ENCODE measurements at places on chromosomes 5 and 9.

- no peak for DNase-seq
These were observed 13.9 kb downstream of the CDH10 start for GRCh38 chr5:24630918-24631317.

GRCh38 chr9:93058355-93059010, at the start of gene SUSD3:
SUSD3 (plus strand) TSS chr9:93058701; CDS start chr9:93058743, 42 bp downstream.
- peak; percentile 37 for DNase-seq

- no peak for DNase-seq
These were observed 175.8 kb upstream of the CHD1 start for GRCh38 chr5:99104538-99105132.

- DNase-seq, result no peak
These were observed 470.5 kb downstream of the PLK2 start for GRCh38 chr5:57989378-57989777.

DNA sequence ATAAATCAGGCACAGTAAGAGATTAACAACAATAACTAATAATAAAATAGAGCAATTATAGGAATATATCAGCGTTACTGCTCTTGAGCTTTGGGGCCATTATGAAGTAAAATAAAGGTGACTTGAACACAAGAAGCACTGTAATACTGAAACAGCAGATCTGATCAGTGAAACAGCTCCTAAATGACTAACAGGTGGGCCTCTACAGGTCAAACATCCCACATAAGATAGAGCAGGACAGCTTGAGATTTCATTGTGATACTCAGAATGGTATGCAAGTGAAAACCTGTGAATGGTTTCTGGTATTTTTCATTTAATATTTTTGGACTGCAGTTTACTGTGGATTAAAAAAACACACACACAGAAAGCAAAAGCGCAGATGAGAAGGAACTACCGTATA, 24.0 kb upstream of the MAP3K1 start:
- no peak for DNase-seq

DNA sequence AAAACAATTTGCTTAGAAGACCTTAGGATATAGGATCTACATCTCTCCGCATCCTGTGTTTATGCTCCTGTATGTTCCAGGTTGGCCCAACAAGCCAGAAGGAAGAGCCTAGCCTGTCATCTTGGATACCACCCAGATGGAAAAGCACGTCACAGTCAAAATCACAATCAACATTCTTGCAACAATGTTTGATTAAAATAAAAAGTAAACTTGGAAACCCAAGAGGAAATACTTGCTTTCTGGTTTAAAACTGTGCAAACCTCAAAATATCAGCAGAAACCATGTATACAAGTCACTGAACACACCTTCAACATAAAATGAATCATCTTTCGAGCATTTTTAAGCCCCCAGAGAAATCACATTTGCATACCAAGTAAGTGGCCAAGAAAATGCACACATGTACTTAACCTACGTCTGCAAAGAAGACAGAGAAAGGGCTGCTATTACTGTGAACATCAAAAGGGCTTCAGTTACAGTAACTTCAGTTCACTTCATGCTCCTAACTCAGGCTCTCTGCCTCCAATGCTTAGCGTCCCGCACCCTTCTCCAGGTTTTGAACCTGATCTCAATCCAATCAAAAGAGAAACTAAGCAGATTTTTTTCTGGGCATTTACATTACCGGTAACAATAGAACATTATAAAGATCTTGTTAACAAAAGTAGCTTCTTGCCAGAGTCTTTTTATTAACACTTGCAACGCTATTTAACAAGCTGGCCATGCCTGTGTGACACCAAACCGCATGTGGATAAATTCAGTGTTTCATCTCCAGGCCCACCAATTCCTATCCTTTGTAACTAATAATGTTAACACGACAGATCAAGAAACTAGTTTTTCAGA, 1.3 kb downstream of the ENC1 start:
- no peak for DNase-seq
